ENCODE measurements at places on chromosomes 16 and 17.
A peak's percentile ranks its signal among the peaks of the same experiment; 100 is the strongest.

- DNase-seq, result no peak
These were observed 20.2 kb downstream of the CDK5RAP3 start for GRCh38 chr17:47990962-47991731.

- DNase-seq, result no peak
These were observed 26.5 kb downstream of the STAT3 start for GRCh38 chr17:42361781-42362186.

DNA sequence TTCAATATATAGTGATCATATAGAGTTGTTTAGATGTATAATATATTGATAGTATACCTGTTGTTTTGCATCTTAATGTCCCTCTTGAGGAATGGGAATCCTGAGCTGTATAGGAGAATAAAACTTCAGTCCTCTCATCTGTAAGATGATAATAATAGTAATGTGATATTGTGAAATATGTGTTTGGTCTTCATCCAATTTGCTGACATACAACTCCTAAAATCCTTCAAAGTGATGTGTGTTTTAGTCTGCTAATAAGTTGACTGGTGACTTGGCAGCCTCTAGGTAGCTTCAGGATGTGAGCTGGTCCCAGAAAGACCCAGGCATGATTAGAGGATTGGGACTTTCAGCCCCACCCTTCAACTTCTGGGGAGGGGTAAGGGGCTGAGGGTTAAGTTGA lies 22.8 kb upstream of the NFAT5 start:
- no peak for DNase-seq

GRCh38 chr17:43125967-43126910 lies 1.1 kb upstream of the BRCA1 start:
- peak; percentile 39 for DNase-seq

- no peak for DNase-seq
These were observed 320.1 kb downstream of the SLC39A11 start for GRCh38 chr17:72772331-72772821.

GRCh38 chr16:57886427-57886826 lies 84.1 kb upstream of the KIFC3 start:
- no peak for DNase-seq

- DNase-seq, result no peak
These were observed 19.8 kb downstream of the NMRAL1 start for GRCh38 chr16:4454623-4455022.

DNA sequence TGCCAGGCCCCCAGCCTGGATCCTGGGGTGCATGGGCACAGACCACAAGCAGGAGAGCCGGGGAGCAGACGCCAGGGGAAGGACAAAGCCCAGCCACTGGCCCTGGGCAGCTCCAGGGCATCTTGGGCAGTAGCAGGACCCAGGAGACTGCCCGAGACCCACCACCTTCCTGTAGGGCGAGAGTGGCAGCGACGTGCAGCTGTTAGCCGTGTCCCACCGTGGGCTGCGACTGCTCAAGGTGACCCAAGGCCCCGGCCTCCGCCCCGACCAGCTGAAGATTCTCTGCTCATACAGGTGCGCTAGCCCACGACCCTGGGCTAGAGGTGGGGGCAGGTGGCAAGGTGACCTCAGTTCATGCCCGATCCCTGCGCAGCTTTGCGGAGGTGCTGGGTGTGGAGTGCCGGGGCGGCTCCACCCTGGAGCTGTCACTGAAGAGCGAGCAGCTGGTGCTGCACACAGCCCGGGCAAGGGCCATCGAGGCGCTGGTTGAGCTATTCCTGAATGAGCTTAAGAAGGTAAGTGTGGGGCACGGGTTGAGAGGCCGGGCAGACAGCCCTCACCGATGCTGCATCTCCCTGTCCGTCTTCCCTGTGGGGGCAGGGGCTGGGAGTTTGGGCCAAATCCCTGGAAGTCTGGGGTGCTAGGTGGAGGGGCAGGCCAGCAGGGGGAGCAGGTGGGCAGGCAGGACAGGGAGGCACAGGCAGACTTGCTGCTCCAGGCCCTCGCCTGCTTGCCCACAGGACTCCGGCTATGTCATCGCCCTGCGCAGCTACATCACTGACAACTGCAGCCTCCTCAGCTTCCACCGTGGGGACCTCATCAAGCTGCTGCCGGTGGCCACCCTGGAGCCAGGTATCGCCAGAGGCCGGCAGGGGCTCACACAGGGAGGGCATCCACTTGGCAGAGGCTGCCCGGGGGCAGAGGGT lies 13.5 kb upstream of the SMIM5 start:
- DNase-seq, result peak; percentile 53

DNA sequence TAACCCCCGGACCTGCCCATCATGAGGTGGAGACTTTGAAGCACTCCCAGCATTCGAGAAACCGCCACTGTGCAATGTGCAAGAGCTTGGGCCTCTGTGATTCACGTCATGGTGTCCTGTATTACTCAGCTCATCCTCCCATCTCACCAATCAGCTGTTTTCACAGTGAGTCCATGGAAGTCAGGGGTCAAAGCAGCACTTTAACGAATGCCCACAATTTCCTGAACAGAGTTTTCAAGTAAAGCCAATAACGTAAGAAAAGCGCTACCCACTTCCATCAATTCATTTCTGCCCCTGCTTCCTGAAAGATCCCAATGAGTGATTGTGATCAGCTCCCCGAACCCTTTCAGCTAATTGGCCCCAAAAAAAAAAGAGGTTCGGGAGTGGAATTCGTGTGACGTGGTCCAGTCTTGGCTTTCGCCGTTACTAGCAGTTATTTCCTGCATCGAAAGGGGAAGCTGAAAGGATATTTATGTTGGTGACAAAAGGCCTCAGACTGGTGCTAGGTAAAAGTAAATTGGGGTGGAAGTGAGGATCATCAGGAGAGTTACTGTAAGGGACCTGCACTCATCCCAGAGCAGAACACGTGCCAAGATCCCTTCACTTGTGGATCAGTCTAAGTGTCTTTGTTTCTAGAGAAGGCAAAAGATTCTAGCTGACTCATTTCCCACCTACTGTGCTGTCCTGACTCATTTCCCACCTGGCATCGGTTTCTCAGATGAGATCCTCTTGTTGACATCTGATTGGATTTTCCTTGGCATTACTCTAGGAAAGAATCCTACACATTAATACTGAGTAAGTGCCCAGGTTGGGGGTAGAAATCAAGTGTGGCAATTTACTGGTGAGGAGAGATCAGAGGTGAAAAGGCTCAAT lies 136.7 kb upstream of the NUDT7 start:
- DNase-seq, result no peak

DNA sequence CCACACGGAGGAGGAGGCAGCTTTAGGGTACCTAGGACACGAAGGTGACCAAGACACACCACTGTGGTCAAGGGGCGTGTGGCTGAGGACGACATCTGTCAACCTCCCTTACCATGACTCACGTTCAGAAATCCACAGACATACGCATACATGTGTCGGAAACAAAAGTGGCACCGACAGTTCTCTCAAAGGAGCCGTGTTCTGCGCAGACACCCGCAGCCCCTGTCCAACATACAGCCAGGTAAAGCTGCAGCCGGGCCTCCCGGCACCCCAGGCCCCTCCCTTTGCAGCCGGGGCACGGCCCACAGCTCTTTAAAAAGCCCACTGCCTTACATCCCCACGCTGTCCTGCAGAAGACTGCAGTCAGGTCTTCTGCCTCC lies 40.5 kb upstream of the KLHDC4 start:
- DNase-seq, result peak; percentile 46

- peak; percentile 99 for DNase-seq
These were observed 943 bp upstream of the COTL1 start for GRCh38 chr16:84618581-84619460.

DNA sequence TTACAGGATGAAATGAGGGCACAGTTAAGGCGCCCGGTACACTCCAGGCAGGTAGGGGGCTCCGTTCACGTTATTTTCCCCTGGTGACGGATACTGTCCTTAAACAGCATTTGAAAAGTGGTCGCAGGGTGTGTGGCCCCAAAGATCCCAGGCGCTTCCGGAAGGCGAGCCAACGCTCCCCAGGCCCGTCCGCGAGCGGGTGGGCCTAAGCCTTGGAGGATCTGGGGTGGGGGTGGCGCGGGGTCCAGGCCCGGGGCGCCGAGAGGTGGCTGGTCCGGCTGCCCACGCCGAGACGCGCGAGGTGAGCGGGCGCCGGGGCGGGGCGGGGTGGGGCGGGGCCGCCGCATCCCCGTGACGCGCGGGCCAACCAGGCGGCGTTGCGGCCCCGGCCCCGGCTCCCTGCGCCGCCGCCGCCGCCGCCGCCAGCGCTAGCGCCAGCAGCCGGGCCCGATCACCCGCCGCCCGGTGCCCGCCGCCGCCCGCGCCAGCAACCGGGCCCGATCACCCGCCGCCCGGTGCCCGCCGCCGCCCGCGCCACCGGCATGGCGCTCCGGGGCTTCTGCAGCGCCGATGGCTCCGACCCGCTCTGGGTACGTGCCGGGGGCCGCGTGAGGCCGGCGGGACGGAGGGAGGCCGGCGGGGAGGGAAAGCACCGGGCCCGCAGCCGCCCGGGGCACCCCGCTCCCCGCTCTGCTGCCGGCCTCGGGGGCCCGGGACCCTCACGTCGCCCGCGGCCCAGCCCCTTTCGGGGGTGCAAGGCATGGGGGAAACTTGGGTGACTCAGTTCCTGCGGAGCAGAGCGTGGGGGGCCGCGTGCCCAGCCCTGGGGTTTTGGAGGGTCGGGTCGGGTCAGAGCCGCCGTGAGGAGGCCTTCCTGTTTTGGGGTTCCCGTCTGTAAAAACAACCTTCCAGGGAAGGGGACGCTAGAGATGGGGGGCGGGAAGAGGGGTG lies at the start of gene ABCC1:
ABCC1 (plus strand) TSS at position 407 of the 951 bp plus-strand sequence; CDS start at position 543, 136 bp downstream.
- peak; percentile 49 for DNase-seq

DNA sequence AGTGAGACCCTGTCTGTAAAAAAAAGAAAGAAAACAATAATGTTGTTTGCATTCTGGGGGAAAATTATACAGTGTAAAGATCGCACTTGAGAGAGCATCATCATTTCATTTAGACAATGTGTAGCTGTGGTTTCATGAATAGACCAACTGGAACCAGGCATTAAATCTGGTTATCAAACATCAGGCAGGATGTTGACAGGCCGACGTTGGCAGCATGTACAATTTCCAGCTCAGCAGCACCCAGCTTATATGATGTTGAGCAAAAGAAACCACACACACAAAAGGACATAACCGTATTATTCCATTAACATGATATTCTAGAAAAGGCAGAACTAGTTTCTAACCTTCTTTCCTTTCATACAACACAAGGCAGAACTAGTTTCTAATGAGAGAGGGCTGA lies 5.8 kb downstream of the MARVELD3 start:
- DNase-seq, result no peak

DNA sequence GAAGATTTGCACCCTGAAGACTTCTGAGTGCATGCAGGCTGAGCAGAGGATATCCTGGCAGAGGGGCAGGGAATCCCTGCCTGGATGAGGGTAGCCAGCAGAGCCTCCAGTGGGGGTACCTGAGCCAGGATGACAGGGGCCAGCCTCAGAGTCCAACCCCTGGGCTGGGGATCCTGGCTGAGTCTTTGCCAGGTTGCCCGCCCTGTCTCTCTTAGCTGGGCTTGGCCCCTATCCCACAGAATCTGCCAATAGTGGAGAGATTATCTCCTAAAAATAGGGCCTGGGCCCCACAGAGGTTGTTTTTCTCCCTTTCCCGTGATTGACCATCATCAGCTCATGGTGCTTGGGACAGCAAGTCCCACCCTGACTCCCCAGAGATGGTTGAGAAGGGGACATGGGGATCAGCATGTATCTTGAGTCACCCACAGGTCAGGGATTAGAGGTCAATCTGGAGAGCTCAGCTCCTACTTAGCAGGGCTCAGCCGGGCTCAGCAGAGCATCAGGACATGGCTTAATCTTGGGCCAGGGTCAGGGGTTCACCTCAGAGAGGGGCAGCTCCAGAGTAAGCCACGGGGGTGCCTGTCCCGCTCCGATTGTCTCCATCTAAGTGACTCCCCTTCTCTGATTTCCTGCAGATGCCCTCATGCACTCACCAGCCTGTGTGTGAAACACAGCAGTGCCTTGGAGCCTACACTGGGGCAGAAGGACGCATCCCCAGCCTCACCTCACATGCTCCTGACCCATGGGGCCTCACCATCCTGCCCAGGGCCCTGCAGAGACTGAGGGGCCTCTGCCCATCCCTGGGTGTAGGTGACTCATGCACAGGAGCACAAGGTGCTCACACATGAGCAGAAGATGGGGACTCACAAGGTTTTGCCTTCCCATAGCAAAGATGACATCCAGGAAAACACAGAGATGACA lies 11.5 kb downstream of the CDH16 start:
- no peak for DNase-seq

GRCh38 chr17:57662041-57662440 lies 83.1 kb downstream of the CCDC182 start:
- DNase-seq, result no peak

GRCh38 chr16:81625544-81626153 lies 153.4 kb upstream of the PLCG2 start:
- DNase-seq, result peak; percentile 80

DNA sequence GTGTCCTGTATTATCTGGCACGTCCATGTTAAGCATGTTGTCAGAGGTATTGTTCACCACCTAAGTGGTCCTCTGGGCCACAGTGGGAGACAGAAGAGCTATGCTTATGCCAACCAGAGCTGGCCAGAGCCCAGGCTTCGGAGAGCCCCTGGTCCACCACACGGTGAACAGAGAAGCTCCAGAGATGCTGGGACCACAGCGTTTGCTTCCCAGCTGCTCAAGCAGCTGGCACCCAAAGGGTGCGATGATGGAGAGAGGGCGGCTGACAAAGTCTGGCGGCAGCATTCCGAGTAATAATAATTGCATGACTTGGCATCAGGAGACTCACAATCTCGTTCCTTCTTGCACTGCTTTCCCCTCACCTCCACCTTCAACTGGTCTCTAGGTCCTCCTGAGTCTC lies 35.8 kb upstream of the RCVRN start:
- DNase-seq, result no peak

GRCh38 chr17:18314059-18314730 lies 599 bp downstream of the TOP3A start:
- peak; percentile 25 for DNase-seq

GRCh38 chr17:47188876-47189731 lies at the start of gene CDC27:
Gene CDC27 (minus strand): TSS chr17:47189295. CDS start chr17:47189172, 123 bp downstream.
- DNase-seq, result peak; percentile 99

DNA sequence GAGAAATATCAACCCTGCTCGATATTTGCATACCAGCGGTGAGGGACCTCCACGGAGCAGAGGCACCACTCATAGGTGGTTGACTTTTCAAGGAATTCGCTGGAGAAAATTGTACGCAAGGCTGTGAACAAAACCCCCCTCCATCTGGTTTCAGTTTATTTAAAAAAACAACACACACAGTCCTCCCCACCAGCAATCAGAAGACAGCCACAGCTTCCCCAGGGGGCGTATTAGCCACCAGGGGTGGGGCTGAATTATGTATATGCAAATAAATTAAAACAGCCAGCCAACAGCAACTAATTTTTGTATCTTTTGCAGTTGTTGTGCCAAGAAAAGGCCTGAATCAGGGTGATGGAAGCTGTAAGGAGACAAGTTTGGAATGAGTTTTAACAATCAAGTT lies 5.9 kb upstream of the HSD11B2 start:
- no peak for DNase-seq

DNA sequence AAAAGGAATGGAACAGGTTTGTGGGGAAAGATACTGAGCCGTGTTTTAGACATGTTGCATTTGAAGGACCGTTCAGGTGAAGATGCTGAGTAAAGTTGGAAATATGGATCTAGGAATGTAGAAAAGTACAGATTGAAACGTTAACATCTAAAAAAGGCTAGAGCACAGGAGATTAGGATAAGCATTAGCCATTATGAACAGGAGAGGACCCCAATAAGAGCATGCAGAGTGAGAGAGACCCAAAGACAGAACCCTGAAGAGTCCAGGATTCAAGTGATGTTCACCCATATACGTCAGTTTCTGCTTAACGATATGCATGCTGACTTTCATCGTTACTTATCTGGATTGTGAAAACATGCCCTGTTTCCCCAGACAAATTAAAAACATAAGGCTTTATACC lies 140.5 kb downstream of the STX8 start:
- no peak for DNase-seq

- DNase-seq, result no peak
These were observed 66.9 kb downstream of the SKAP1 start for GRCh38 chr17:48363161-48363560.

- DNase-seq, result no peak
These were observed 921.9 kb upstream of the EEF2KMT start for GRCh38 chr16:6019490-6019991.

Data from EL (cell line).